ENCODE measurements at places on chromosomes 5 and 9.

GRCh38 chr9:81513059-81513458 lies 176.3 kb downstream of the TLE1 start:
- no peak for DNase-seq

- DNase-seq = no peak
Measured at GRCh38 chr9:78775696-78776295, 478.9 kb downstream of the PSAT1 start.

DNA sequence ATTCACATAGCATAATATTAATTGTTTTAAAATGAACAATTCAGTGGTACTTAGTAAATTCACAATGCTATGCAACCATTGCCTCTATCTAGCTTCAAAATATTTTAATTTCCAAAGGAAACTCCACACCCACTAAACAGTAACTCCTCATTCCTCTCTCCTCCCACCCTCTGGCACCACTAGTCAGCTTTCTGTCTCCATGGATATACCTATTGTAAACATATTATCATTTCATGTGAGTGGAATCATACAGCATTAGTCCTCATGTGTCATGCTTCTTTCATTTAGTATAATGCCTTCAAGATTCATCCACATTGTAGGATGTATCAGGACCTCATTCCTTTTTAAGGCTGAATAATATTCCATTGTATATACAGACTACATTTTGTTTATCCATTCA lies 48.6 kb downstream of the PHF2 start:
- no peak for DNase-seq

DNA sequence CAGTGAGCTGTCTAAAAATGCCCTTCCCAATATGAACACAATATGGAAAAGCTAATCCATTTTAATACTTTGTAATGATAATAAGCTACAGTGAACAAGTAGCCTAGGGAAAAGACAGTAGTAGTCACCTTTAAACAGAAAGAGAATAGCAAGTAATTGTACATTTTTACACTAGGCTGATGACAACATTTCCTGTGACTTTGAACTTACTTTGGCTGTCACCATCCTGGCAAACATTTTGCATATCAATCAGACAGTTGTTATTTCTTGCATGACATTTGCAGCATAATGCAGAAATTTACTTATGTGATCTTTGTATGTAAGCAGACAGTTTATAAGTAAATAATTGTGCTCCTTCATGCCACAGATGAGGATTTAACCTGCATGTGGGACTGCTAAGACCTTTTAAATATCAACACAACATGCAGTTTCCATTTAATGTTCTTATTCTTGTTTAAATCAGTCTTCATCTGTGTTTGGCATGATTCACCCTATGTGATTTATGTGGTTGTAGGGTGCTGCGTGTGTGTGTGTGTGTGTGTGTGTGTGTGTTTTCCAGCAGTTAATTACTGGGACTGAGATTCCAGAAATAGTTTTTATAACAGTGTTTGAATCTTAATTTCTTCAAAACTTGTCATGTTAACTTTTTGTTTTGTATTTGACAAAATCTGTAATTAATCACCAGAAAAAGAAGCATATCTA lies 997.1 kb upstream of the ARRDC3 start:
- no peak for DNase-seq

- DNase-seq = no peak
Measured at GRCh38 chr5:177097016-177097985, 10.6 kb downstream of the FGFR4 start.

GRCh38 chr5:133581918-133582317 lies 30.4 kb downstream of the FSTL4 start:
- no peak for DNase-seq

- no peak for DNase-seq
Measured at GRCh38 chr9:105887679-105888078, 193.3 kb downstream of the TMEM38B start.

DNA sequence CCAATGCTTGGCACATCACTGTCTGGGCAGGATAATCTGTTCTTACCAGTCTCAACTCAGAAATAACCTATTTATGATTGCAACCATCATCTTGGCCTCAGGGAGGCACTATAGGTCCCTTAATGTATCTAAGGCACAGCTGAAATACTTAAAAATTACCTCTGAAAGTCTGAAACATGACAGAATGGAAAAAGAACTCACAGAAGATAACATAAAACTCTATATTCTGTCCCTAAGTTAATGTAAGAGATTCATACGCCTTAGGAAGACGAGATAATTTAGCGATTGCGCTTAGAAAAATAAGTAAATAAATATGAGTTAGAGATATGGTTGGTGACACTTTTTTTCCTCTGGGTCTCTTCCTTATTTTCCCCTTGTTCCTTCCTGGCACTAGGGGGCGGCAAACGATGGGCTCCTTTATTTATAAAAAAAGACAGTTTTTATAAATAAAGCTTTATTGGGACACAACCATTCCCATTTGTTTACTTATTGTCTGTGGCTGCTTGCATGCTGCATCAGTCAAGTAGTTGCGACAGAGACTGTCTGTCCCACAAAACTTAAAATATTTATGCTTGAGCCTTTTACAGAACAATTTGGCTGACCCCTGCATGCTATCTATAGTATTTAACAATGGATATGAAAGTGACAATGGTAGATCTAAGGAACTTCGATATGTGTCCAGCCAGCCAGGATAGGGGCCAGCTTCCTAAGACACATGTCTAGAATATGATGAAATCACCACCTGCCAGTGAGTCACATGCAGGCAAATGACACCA lies 79.6 kb downstream of the PDE4D start:
- no peak for DNase-seq

DNA sequence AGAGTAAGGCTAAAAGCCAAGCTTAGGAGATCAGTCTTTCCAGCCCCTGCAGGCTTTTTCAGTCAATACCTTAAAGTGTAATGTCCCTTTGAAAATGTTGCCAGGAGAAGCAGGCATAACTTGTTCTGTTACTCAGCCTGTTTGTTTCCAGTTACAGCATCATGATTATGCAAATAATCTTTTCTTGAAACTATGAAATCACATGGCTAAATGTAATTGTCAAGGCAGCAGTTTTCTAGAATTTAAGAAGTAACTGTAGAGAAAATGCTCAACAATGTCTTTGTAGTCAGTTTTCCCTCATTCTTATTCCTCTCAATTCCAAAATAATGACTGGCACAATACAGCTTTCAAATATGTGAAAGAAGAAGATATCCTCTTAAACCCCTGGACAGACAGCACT lies 1.9 kb upstream of the GPR107 start:
- no peak for DNase-seq

DNA sequence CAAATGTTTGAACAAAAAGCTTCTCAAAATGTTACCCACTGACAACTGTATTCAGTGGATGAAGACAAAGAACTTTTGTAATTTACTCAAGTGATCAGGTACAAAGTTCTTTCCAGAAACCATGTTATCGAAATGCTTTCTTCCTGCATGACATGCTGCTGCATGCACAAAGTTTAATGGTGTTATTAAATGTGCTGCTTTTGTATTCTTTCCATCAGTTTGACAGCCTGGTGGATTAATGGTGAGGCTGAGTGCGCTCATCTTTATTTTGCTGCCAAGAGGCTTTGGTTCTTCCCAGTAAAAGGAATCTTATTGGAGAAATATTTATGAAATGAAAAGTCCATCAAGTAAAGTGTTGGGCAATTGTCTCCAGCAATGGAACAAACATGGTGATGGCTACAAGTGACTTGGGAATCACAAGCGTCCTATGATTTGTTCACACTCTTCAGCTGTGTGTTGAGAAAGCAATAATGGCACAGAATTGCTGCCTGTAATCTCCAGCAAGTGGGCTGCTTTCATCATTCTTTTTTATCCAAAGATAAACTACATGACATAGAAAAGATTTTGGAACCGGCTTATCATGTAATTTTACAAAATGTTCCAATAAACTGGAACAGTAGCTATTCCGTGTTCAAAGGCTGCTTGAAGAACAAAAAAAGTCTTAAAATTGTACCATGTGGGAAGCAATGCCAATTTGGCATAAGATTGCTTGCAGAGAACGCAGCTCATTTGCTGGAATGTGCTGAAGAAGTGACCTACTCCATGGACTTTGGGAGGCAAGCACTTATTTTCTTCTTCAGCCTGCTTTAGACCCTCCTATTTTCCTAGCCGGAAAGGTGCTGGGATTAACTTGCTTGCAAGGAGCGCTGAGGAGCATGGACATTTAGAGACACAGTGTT lies 153.1 kb downstream of the HSD17B3 start:
- DNase-seq = no peak

All from activated T-cell treated with anti-CD3 and anti-CD28 coated beads for 48 hours (primary cell).